ENCODE measurements at places on chromosomes 16 and 17.

DNA sequence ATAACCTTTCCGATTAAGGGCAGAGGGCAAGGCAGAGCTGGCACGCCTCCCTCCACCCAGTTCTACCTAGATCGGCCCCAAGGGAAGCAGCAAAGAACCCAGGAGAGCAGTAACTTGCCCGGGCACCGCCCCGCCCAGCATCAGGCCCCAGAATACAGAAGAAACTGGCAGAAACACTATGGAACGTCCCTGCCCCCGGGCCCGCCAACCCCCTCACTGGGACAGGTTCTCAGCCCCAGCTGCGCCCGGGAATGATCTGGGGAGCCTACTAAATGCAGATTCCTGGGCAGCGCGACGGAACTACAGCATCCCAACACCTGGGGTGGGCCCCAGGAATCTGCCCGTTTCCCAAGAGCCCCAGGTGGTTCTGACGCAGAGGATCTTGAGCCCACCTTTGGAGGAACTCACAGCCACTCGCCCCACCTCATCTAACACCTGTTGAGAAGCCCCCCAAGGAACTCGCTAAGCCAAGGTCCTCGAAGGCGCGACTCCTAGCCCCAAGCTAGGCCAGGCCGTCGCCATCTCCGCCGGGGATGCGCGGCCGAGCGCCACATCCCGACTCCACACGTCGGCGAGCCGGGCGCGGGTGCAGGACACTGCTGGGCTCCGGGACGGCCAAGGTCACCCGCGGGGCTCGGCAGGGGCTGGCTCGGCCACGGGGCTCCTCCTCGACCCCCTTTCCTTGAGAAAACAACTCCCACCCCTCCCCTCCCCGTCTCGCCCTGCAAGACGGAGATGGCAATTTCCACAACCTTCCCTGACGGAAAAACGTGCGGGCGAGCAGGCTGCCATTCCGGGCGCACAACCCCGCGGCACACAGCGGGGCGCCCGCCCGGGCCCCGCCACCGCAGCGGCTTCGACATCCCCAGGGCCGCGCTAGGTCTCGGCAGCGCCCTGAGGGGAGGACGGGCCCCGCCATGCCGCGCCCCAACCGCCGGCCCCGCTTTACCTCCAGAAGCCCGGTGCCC is 913 bp downstream of the CDIP1 start:
- no peak for DNase-seq

- no peak for DNase-seq
Observed at GRCh38 chr17:80898716-80899115, 92.9 kb upstream of the CHMP6 start.

DNA sequence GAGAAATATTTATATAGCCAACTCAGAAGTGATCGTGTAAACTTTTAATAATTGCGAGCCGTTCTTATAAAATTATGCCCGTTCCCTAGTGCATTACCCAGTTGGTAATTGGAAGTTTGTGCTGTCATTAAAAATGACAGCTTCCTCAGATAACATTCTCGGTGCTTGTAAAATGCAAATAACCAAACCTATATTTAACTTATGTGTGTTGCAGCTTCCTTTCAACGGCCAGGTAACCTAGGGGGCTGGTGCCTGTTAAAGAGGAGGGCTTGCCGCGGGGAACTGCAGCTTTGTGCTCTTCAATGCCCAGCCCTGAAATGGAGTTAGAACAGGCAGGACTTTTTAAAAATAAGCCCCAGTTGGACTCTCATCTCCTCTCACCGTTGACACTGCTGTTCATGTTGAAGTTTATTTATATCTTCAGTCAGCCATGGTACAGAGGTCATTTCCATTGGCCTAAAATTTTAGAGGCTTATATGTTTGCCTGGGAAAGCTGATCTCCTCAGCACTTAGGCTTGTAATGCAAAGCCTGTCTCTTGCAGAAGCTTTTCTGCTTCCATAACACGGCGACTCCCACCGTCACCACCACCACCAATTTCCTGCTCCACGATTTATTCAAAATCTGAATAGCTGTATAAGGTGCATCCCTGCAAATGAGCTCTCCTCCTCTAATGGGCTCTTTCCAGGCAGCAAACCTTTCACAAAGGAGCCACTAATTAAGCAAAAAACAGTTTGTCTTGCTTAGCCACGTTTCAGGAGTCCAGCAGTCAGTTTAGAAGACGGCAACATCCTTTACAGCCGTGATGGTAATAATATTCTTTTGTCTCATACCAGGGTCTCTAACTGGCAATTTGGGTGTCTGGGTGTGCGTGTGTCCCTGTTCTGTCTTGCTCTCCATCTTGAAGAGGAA is 74.7 kb downstream of the RPA1 start:
- no peak for DNase-seq

DNA sequence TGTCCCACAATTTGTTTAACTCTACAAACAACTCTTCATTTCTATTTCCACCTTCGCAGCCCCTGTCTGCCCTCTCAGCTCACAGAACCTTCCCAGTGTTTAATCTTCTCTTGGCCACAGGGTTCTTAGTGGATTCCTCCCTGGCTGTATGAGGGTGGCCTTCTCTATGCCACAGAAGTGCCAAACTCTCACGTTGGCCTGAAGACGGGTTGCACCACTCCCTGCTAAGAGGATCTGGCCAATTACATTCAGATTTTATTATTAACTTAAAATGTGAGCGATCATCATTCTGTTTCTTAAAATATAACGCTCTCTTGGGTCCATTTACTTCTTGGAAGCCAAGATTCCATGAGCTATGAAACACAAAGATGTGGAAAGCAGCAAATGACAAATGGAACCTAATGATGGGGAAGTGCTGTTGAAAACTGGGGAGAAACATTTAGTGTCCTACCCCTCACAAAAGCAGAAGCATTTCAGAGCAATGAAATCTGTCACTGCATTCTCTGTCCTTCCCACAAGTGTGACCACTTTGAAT is 91.3 kb upstream of the NOG start:
- no peak for DNase-seq

DNA sequence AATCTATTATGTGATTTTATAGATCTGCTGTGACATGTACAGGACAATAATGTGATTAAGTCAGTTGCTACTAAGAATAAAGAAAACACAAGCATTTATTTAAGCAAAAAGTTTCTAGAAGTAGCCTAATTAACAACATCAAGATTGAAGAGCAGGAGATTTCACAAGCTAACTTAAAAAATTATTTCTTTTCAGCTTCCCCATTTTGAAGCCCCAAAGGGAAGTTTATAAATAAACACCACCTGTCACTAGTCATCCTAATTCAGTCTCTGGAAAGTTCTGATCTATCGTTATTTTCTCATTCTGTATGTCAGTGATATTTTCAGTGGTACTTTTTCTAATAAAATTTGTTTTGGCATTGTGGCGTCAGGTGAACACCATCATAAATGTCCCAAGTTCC is 8.3 kb downstream of the CAPNS2 start:
- DNase-seq: no peak

DNA sequence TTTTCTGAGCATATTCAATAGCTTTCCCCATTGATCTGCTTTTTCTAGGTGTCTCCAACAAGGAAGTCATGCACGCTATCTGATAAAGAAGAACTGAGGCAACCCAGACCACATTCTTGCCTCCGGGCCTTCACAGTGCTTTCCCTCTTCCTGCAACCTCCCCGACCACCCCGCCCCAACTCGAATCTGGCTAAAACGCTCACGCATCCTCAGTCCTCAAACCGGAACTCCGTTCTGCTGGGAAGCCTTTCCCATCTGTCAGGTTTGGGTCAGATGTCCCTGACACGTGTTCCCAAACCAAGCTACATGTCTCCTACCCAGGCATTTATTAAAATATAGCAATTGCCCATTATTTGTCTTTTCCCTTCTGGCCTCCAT is 112.7 kb downstream of the VPS53 start:
- DNase-seq: no peak

- DNase-seq: no peak
Observed at GRCh38 chr17:48499248-48499647, 31.6 kb downstream of the HOXB1 start.

GRCh38 chr16:84819644-84820304 is at the start of gene CRISPLD2:
TSS of gene CRISPLD2 (plus strand) at chr16:84819985. CDS start at chr16:84838496, 18,511 bp downstream.
- DNase-seq: peak; percentile 88

GRCh38 chr16:17578981-17579874 is 108.5 kb upstream of the XYLT1 start:
- peak; percentile 70 for DNase-seq

GRCh38 chr17:69460963-69461922 is 46.7 kb downstream of the MAP2K6 start:
- DNase-seq: no peak

DNA sequence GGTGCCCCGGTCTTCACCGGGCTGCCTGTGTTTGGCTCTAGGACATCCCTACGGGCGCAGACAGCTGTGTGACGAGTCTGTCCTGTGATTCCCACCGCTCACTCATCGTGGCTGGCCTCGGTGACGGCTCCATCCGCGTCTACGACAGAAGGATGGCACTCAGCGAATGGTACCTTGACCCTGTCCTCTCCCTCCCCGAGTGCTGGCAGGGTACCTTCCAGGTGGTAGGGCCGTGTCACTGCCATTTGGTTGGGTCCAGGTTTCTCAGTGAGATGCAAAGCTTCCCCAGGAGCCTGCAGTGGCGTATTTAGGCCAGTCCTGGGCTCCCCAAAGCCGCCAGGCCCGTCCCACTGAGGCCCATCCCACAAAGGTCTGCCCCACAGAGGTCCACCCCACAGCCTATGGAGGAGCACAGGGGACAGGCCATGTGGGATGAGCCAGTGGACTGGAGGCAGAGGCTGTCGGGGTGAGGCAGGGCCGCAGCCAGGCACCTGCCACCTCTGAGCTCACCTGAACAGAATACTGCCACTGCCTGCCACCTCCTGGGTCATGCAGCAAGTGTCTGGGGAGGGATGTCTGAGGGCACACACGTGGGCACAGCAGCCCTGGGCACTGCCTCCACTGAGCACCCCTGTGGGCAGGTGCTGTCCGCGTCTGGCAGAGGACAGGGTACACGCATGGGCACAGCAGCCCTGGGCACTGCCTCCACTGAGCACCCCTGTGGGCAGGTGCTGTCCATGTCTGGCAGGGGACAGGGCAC is 31.4 kb upstream of the CHMP6 start:
- no peak for DNase-seq

DNA sequence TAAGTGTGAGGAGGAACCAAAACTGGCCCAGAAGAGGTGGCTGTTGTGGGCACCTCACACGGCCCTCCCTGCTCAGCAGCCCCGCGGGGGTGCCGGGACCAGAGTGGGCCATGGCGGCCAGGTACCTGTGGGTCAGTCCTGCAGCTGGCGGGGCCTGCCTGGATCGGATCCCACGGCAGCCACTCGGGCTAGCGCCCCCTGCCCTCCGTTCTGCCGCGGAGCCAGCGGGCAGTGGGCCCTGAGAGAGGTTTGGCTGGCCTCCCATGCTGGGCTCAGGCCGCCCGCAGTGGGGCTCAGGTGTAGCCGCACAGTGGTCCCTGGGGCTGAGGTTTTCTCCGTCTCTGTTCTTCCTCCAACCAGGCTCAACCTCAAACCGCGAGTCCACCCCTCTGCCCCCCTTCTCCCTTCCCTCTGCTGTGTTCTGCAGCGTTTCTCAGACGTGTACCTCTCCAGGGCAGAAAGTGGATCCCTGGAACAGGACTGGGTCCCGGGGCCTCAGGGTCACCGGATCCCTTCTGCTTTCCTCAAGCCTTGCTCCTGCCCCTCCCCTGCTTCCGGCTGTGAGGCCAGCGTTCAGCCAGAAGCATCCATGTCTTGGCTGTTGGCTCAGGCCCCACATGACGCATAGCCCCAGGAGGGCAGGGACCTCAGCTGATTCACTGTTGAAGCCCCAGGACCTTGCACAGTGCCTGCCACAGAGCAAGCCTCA is 28.6 kb upstream of the ITGA3 start:
- DNase-seq: no peak

DNA sequence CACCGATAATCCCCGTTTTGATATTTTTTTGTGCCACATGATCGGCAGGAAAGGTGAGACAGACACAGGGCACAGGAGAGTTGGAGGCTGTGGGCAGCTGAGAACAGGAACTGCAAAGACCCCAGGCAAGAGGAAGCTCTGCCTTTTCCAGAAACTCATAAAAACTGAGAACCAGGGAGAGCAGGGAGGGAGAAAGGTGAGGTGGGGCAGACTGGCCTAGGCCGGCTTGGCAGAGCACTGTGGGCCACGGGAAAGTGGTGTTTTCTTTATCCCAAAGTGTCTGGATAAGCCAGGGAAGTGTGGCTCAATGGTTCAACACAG is 11.8 kb upstream of the AXIN2 start:
- no peak for DNase-seq

Data from CD4-positive, alpha-beta T cell treated with Interleukin-12 subunit alpha and Interleukin-12 subunit beta, for 1 hour (primary cell).